Activated CD4-positive, alpha-beta T cell treated with anti-CD3 and anti-CD28 coated beads, Interleukin-2, amount 50 U/mL, for 24 hours (primary cell): ENCODE measurements at places on chromosomes 6 and 20.

DNA sequence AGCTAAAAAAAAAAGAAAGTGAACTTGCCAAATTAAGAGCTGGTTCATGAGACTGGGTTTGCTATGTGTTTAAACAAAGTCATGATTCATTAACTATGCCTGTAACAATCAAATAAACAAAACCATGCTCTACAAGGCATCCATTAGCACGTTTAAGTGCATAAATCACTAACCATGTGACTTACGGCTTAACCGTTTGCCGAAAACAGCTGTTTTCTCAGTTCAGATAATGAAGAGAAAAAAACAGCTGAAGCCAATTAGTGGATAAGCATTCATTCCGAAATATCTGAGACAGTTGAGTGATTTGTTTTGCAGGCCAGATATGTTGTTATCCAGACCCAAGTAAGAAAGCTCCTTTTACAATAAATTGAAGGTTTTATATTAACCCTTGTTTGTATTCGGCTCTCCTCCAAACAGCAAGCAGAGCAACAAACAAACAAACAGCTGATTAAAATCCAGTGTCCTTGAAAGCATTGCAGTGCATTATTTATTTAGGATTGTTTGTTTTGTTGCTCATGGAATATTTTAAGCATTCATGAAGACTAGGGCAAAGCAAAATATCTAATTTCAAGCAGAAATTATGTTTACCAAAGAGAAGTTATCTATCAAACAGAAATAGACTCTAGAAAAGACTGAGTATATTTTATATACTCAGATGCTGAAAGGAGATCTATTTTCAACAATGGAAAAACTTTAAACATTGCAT lies 343.5 kb downstream of the RFPL4B start:
- no peak for DNase-seq

GRCh38 chr6:14770572-14770971 lies 475.3 kb upstream of the JARID2 start:
- no peak for DNase-seq

DNA sequence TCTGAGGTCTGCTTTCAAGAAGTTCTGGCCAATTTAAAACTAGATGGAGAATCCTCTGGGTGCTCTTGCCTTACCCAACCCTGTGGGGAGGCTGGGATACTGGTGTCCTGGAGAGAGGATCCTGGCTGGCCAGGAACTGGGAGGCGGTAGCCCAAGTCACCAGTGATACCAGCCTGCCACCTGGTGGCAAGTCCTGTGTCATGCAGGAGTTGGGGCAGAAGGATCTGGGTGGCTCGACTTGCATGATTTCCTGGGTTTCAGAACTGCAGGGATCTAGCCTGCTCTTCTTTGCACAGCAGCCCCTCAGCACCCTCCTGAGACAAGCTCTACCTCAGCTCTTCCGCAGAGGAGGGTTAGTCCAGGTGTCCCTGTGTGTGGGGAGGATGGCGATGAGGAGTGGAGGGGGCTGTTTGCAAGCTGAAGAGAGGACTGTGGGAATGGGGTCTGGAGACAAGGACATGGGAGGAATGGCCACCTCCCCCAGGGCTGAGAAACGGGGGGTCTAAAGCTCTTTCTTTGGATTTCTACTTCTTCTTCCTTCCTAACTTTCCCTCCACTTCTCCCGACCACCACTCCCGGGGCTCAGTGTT lies 4.2 kb downstream of the KCNK17 start:
- DNase-seq, result peak; percentile 37

GRCh38 chr20:45140836-45141235 lies 16.6 kb upstream of the WFDC12 start:
- DNase-seq, result no peak

GRCh38 chr6:107819217-107819616 lies 4.9 kb downstream of the SCML4 start:
- DNase-seq, result no peak

- DNase-seq, result no peak
Observed at GRCh38 chr20:20286061-20286460, 81.8 kb upstream of the INSM1 start.

- DNase-seq, result no peak
Observed at GRCh38 chr6:14694308-14694707, 551.6 kb upstream of the JARID2 start.

DNA sequence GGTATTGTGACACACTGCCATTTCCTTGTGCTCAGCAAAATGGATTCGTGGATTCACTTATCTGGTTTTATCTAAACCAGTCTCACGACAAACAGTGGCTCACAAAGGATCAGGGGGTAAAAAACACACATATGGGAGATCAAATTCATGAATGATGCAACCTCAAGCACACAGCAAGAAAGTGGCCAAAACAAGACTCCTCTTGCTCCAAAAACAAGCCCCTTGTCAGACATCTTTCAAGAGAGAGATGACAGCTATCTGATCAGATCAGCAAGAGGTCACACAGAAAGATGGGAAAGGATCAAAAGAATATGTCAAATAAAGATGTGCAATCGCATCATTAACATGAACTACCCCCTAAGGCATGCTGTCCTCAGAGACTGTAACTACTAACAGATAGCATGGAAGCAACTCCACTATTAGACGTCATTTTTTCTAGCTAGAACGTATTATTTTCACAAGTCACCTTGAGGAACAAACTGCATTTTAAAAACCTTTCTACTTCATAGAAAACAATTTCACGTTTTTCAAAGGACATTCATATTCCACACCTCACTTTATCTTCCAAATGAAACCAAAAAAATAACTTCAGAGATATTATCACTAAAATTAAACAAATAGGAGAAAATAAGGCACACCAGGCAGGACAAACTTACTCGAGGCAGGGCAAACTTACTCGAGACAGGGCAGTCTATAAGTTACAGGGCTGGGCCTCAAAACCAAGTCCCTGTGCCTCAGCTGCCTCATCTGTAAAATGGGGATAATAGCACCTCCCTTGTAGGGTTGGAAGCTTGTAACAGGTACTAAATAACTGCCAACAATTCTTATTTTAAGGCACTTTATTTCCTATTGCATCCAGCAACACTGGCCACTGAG lies 122.3 kb downstream of the PREX1 start:
- no peak for DNase-seq

- no peak for DNase-seq
Observed at GRCh38 chr20:57662456-57663240, 42.4 kb upstream of the ZBP1 start.

DNA sequence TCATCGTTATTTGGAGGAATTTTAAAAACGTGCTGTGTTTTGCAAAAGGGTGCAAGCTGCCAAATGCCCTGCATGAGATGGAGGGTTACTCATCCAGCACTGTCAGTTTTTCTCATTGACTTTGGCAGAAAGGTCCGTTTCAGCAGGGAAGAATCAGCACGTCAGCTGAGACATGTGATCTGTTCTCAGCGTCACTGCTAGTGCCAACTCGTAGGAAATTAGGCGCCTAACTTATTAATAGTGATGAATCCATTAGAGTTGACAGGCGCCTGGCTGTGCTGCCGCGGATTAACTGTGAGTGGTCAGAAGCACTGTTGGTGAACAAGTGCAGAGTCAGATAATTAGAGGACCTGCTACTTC lies 175.5 kb upstream of the FOXQ1 start:
- DNase-seq, result no peak

GRCh38 chr6:80607811-80608391 lies 501.4 kb downstream of the BCKDHB start:
- DNase-seq, result no peak

DNA sequence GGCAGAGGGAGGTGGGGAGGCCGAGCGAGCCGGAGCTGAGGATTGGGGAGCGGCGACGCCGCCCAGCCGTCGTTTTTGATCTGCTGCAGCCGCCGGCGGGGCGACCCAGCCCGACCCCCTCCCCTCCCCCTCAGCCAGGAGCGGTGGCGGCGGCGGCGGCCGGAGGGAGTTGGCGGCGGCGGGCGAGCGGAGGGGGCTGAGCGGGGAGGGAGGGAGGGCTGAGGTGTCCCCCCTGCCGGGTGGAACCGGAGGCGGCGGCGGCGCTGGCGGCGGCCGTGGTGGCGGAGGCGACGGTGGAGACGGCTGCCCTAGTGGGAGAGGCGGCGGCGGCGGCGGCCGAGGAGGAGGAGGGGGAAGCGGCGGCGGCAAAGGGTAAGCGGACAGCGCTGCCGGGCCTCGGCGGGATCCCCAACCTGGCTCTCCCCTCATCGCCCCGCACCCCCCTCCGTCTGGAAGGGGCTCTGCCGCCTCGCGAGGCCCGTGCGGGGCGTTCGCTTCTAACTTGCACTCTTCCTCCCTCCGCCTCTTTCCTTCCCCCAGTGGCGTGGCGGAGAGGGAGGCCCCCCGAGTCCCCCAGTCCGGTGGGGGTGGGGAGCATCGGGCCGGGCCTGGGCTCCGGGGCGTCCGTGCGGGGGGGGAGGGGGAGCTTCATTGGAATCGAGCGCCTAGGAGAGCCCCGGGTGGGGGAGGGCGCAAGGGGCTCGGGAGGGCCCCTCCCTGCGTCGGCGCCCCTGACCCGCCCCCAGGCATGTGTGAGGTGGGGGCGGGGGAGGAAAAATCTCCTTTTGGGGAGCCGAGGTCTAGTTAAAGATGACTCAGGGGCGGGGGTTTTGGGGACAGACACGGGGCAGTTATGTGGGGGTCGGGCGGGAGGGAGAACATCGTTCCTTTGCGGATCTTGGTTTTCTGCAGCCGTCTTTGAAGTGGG lies at the start of gene TAB2:
Gene TAB2, plus strand, starts transcription at position 69 of the 928 bp plus-strand sequence. CDS start 52,286 bp downstream, outside the sequence.
- peak; percentile 71 for DNase-seq

- DNase-seq, result no peak
Observed at GRCh38 chr6:90790058-90790457, 203.2 kb upstream of the MAP3K7 start.

DNA sequence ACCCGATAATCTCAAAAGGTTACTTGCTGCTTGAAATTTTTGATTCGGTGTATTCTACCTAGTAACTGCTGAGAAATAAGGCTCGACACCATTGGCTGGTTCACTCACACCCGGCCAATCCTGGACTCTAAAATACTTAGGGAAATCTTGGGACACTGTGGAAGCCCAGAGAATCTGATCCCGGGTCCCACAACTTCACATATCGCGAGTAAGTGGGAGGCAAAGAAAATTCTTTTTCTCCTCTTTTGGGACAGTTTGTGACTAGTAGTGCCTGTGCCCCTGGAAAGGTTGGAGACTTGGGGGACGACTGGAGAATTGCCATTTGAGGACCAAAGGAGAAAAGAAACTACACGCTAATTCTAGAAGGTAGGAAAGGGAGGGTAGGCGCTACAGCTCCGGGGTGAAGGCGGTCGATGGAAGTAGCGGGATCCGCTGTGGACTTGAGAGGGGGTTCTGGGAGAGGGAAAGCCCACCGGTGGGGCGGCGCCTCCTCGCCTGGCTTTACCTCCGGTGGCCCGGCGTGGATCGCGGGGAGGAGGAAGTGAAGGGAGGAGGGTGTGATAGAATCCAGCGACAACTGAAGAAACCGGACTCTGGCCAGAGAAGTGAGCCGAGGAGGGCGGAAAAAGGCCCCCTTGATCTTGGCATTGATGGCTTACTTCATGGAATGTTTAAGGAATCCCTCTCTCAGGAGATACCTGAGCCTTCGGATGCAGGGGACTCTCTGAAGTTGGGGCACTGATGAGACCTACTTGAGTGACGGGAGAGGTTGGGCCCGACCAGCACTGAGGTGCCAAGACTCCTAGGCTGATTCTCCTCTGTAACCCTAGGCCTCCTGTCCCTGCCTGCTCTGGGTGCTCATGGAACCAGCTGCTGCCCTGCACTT lies 18.8 kb upstream of the BTN3A3 start:
- peak; percentile 28 for DNase-seq

DNA sequence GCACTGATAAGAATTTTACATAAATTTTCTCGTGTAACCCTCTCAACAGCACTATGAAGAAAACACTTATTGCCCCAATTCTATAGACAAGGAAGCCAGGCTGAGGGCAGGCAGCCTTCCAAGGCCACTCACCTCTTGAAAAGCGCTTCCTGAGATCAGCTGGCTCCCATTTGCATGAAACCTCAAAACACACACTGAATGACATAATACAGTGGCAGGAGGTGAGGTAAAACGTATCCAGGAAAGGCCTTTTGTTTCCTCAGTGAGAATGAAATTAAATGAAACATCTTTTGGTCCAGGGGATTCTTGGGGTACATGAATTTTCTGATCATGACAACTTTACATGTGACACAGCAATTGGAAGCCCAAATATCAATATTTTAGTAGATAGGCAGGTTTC lies 112.5 kb downstream of the WDR27 start:
- no peak for DNase-seq

- DNase-seq, result no peak
Observed at GRCh38 chr20:34220561-34220960, 20.7 kb upstream of the ASIP start.

- DNase-seq, result no peak
Observed at GRCh38 chr20:43017241-43018030, 172.3 kb downstream of the PTPRT start.

- DNase-seq, result no peak
Observed at GRCh38 chr20:45959956-45960630, 11.9 kb downstream of the ZNF335 start.

- DNase-seq, result no peak
Observed at GRCh38 chr6:83429857-83430610, 817 bp downstream of the ME1 start.

DNA sequence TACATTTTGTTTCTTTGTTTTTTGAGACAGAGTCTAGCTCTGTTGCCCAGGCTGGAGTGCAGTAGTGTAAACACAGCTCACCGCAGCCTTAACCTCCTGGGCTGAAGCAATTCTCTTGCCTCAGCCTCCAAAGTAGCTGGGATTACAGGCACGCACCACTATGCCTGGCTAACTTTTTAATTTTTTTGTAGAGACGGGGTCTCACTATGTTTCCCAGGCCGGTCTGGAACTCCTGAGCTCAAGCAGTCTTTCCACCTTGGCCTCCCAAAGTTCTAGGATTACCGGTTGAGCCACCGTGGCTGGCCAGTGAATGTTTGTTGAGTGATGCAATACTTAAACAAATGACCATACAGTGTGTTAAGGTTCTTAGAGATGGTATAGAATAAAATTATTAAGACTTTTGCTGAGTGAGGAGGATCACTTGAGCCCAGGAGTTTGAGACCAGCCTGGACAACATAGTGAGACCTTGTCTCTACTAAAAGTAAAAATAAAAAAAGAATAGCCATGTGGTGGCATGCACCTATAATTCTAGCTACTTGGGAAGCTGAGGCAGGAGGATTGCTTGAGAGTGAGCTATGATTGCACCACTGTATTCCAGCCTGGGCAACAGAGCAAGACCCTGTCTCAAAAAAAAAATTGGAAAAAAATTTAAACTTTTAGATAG lies 13.4 kb downstream of the CEP250 start:
- no peak for DNase-seq

DNA sequence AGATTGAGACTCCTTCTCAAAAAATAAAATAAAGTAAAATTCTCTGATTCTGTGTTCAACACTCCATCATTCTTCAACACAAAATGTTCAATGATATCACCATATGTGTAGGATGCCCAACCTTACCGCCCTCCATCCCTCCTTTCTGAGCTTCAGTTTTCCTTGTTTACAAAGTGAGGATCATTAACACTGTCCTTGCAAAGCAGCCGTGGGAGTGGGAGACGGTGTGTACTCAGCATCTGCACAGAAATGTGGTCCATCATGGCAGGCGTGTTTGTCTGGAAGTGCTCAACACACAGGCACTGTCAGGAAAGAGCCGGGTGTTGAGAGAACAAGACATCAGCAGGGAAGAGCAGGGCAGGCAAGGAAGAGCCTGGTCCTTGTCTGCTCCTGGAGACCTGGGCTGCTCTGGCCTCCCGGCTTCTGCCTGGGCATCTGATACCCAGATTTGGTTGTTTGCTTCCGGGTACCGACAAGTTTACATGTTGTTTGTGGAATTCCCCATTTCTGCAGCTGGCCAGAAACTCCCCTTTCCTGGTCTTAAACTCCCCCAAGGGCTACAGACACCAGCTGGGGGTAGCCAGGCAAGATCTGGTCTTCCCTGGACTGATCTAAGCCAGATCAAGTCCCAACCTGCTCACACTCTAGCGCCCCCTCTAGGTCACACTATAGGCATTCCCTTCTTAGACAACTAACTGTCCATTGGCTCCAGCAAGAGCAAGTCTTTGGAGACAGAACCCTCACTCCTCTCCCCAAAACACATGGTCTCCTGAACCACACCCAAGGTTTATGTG lies 26.7 kb upstream of the TTPAL start:
- no peak for DNase-seq
